Astrocyte (in vitro differentiated cells and primary cell): ENCODE measurements at places on chromosomes 12 and 14. TPM values are rescaled to one million over a fixed set of nuclear protein-coding genes. Genes with fewer than 3 reads are reported as not detected.
A peak's percentile ranks its signal among the peaks of the same experiment; 100 is the strongest.

- DNase-seq: no peak
Measured at GRCh38 chr12:106418970-106419369, 61.4 kb downstream of the POLR3B start.

- peak; percentile 49 for DNase-seq
Measured at GRCh38 chr12:11981121-11981733, 89.5 kb upstream of the BCL2L14 start.

GRCh38 chr12:99392091-99392850, 255.3 kb upstream of the GARIN6 start:
- no peak for DNase-seq

Gene WDHD1
- total RNA-seq: 7.2 and 9.3 TPM in 2 replicates

DNA sequence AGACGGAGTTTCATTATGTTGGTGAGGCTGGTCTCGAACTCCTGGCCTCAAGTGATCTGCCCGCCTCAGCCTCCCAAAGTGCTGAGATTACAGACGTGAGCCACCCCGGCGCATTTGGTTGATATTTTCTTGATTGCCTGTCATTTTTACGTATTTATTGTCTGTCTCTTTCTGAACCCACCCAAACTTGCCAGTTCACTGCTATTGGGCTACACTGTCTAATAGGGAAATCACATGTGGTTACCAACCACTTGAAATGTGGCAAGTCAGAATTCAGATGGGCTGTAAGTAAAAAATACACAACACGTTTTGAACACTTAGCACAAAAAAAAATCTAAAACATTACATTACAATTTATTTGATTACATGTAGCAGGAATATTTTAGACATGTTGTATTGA, 2.1 kb downstream of the WSB2 start:
- DNase-seq: no peak
